ENCODE measurements at places on chromosomes 1 and 21.

DNA sequence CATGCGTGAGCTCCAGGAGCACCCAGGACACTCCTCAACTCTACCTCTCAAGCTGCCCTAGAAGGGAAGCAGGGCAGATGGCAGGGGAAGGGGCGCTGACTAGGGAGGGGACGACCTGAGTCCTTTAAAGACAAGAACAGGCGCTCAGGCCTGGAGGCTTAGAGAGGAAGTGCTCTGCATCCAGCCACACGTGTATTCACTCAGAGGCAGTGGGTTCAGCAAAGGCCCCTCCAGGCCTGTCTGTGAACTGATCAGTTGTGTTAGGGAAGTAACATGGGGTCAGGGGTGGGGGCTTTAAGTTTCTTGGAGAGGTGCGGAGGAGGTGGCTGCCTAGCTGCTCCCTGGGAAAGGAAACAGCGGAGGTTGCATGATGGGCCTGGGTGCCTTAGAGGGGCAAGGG lies 37.1 kb upstream of the ARF1 start:
- no peak for DNase-seq

DNA sequence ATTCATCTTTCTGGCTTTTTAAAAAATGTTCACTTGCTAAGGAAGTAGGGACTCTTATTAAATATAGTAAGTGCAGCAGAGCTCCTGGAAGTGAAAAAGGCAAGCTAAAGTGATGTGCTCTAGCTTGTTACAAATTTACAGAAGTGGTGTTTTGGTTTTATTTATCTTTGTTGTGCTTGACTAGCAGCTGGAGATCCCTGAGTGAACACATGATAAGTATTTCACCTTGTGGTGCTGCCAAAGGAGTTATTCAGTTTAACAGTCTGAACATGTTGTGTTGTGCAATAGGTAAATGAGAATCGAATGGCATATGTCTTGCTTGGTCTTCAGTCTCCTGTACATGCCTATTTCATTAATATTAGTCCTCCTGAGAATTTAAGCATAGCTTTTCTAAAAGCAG lies 315.7 kb downstream of the TPR start:
- no peak for DNase-seq

- no peak for DNase-seq
Measured at GRCh38 chr1:104125970-104126369, 376.3 kb downstream of the AMY1C start.

GRCh38 chr1:240093120-240093961 lies 1.7 kb downstream of the FMN2 start:
- DNase-seq = no peak

DNA sequence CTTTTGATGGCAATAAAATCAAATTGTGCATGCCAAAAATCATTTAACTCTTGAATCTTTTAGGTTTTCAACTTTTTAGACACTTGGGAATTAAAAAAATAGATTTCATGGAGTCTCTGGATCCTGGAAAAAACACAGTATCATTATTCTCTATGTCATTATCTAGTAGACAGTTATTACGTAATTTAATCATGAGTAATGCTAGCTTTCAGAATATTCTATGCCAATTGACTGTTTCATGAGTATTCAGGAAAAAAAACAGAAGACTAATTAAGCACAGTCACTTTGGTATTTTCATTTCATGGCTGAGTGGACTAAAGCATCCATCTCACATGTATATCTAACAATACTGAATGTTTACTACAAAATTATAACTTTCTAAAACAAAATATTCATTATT lies 44.0 kb downstream of the ODF2L start:
- no peak for DNase-seq

DNA sequence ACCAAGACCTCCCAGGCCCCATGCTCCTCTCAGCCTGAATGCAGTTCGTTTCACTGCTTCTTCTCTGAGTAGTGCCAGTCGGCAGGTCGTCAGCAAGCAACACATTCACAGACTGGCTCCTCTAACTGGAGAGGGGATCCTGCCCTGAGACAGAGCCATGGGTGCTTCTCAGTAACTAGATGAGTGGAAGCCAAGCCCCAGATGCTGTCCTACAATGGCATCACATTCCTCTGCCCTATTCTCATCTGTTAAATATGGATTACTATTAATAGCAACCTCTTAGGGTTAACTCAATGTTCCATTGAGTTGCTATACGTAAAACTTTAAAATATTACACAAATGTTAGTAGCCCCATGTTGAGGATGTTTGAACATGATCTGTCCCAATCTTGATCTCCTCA lies 84.2 kb upstream of the S1PR1 start:
- DNase-seq = no peak

GRCh38 chr1:37797750-37798345 lies 4.2 kb downstream of the MANEAL start:
- DNase-seq = no peak

Measured in stimulated activated CD8-positive, alpha-beta memory T cell treated with anti-CD3 and anti-CD28 coated beads, Interleukin-7, amount 100 ng/mL, for 1 hour (primary cell).